ENCODE measurements at places on chromosomes 4 and X. TPM values are rescaled to one million over a fixed set of nuclear protein-coding genes. Genes with fewer than 3 reads are reported as not detected.

Gene MAGEA9B
- not detected for total RNA-seq

DNA sequence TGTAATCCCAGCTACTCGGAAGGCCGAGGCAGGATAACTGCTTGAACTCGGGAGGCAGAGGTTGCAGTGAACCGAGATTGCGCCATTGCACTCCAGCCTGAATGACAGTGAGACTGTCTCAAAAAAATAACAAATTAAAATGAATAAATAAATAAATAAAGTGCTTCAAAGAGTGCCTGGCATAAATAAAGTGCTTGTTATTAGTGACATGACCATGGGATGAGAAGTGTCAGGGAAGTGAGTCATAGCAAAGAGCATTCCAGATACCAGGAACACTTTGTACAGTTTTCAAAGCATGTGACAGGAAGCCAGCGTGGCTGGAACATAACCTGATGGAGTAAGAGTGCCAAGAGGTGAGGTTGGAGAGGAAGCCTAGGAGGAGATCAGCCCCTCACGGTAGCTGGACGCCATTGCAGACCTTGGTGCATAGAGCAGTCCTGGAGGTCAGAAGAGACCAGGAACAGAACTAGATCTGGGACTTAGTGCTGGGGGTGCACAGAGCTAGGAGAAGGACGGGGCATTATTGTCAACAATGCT lies 6.0 kb upstream of the WDR13 start:
- DNase-seq: no peak

GRCh38 chr4:17027495-17027894 lies 129.1 kb upstream of the LDB2 start:
- no peak for DNase-seq

DNA sequence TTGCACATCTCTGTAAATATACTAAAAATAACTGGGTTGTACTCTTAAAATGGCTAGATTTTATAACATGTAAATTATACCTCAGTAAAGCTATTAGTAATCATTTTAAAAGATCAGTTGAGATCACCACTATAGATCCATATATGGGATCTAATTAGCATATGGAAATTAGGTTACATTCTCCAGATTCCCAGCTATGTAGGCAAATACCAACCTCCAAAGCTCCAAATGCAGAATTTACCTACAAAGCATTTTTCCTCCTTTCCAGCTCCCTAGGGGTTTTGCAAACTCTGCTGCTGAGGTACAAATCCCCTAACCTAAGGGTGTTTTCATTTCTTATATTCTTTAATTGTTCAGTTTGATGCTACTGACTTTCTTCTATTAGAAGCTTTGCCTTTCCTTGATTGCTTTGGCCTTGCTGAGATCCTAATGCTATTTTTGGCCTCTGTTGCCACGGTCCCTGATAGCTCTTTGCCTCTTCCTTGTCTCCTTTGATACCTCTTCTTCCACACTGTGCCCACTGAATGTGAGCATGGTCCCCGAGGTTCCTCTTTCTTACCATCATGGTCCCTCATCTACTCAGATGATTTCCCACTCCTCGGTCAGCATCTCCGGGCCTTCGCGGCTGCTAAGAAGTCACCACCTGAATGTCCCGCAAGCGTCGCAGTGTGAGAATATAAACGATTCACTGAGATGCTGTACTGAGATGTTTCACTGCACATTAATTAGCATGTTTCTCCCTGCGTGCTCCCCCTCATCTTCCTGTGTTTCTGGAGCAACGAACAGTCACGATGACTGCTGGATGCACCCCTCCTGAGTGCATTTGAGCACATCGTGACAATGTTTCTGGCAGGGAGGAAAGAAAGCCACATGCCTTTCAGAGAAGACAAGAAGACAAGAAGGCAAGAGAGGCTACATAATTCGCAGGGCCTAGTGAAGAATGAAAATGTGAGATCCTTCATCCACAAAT lies 23.8 kb downstream of the ENPP6 start:
- no peak for DNase-seq

DNA sequence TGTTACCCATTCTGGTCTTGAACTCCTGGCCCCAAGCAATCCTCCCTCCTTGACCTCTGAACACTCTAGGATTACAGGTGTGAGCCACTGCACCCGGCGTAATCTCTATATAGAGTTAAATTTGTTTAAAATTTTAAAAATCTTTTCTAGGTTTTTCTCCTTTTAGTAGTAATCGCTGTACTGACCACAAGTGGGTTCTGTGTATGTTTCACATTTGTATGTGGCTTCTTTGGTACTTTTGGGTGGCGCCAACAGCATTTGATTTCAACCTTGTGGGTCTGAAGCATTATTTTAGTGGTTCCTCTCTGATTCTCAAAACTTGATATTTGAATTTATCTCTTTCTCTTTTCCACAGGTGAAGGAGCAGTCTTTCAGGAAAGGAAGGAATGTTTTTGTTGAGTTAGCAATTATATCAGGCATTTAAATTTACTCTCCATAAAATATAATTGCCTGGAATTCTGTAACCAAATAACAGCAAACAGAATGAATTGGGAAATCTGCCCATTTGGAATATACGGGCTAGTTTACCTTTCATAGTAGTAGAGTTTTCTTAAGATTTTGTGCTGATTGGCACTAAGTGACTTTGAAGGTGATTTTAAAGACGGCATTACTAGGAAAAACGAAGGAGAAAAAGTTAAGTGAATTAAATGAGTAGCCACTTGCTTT lies 29.5 kb downstream of the ARHGAP10 start:
- DNase-seq: no peak

GRCh38 chrX:39201305-39201990 lies 400.2 kb downstream of the MID1IP1 start:
- DNase-seq: no peak

DNA sequence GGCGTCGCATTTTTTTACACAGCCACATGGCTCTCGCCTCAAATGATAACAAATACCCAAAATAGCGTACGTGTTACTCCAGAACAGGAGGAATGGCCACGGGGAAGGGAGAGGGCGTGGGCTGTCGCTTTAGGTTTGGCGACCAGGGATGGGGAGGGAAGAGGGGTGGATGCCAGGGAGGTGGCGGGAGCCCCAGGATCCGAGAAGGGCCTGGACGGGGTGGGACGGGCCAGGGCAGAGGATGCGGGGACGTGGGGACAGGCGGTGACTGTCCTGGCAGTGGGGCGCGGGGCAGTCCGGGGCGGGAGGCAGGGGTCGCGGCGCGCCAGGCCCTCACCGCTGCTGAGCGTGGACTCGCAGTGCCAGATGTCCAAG lies 631 bp downstream of the TMEM47 start:
- no peak for DNase-seq

- DNase-seq: no peak
These were observed 22.1 kb downstream of the DOK7 start for GRCh38 chr4:3485011-3485791.

Gene SFRP2
- 0.98 TPM for total RNA-seq

Gene NUP62CL
- 1.5 TPM for total RNA-seq

DNA sequence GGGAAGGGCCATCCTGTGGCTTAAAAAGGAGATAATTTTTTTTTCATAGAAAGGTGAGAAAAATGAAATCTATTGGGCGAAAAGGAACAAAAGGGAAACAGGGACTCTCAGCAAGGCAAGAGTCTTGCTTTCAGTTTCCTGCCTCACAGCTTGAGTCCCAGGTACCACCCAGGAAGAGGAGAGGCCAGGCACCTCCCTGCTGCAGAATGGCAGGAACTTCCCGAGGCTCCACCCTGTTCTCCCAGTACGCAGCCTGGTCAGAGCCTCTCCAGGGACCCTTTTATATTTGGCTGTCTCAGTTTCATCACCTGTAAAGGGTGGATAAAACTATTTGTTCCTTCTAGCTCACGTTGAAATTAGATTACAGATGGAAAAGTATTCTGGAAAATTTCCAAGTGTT lies 33.8 kb downstream of the UCHL1 start:
- no peak for DNase-seq

DNA sequence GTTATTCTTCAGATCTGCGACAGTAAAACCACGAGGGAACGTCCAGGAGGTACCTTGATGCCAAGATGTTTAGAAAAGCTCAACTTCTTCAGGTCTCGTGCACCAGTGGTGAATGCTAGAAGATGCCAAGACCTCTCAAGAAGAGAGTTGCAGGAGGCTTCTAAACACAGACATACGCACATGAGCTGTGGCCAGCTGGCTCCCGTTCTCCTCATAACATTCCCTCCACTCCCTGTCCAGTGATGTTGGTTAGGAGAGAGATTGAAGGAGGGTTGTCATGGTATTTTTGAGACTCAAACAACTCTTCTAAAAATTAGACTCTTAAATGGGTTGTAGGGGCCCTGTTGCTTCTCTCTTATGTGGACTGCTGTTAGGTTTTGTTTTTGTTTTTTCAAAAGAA lies 184.3 kb downstream of the QDPR start:
- no peak for DNase-seq

- DNase-seq: no peak
These were observed 113.8 kb downstream of the ATP10D start for GRCh38 chr4:47598896-47599295.

Gene SPP1
- 7.5 TPM for total RNA-seq

DNA sequence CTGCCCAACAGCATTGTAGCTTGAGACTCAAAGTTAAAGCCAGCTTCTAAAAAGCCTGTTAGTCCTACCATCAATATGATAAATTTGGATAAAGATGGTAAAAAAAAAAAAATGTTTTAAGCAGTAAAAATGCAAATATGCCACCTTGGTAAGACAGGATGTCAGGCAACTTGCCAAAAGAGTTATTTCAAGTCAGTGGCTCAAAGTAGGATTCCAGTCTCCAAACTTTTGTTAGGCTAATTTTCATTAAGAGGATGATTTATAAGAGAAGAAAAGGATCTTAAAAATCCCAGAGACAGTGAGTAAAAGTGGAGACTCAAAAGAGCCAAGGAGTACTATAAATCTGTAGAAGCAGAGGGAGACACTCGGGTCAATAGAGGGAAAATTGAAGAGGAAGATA lies 47.5 kb downstream of the GASK1B start:
- DNase-seq: no peak

GRCh38 chr4:110275871-110276270 lies 77.5 kb upstream of the ELOVL6 start:
- no peak for DNase-seq

- no peak for DNase-seq
These were observed 161.6 kb upstream of the MID1 start for GRCh38 chrX:10781847-10782530.

GRCh38 chrX:103175944-103176753 lies 38.8 kb upstream of the BEX4 start:
- DNase-seq: no peak

GRCh38 chr4:86048426-86048825 lies 311.4 kb downstream of the MAPK10 start:
- no peak for DNase-seq

DNA sequence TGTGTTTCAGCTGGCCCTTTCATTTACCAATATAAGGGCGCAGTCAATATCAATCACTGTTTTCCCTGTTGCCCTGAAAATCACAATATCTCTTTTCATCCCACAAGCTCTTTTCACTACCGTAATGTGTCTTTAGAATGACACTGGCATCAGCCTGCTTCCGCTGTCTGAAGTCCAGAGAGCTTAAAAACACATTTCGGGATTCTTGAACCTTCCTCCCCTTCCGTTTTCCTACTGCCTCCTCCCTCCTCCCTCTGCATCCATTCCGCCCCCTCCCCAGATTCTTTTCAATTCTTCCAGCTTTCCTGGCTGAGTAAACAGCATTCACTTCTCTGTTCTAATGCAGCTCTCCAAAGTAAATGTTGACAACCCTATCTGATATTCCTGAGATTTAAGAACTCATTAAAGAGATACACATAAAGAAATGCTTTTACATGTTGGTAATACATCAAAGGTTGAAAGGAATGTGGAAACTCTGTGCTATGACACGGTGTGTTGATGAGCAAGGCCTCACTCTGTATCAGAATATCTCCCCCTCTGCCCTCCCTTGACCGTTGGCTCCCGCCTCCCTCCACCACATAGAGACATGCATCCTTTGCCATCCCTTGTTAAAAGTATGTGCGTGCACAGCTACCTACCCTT lies 83.5 kb upstream of the SPRY1 start:
- DNase-seq: no peak

- no peak for DNase-seq
These were observed 8.2 kb upstream of the ADAMTS3 start for GRCh38 chr4:72577211-72577610.

Gene TBX22
- total RNA-seq: not detected

- DNase-seq: no peak
These were observed 25.9 kb upstream of the PRDM5 start for GRCh38 chr4:120948382-120948781.

GRCh38 chrX:437661-438390 lies 51.1 kb upstream of the PPP2R3B start:
- DNase-seq: no peak

Gene HSFX2
- not detected for total RNA-seq

- no peak for DNase-seq
These were observed 770 bp upstream of the TIGD2 start for GRCh38 chr4:89110541-89110985.

Gene MAGEC3
- not detected for total RNA-seq

DNA sequence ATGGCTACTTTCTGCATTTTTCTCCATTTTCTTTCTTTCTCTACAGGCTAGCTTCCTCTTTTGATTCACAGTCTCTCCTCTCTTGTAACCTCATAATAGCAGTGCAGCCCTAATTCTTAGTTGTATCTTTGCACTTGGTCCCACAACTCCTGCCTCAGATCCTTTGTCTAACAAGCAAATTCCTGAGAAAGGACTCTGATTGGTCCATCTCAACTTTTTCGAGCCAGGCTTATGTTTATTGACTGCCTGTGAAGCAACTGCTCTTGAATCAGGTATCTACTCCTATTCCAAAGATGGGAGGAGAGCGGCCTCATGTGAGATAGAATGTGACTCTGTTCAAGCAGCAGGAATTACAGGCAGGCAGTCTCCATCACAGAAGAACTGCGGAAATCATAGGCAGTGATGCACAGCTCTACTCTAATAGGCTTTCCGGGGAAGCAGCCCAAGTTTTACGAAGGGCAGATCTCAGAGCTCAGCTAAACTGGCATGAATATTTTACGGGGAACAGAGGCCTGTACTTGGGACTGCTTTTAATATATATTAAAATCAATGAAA lies 123.5 kb downstream of the GABRB1 start:
- no peak for DNase-seq

Gene ZDHHC9
- 16.8 TPM for total RNA-seq

Gene MAGEB17
- not detected for total RNA-seq

DNA sequence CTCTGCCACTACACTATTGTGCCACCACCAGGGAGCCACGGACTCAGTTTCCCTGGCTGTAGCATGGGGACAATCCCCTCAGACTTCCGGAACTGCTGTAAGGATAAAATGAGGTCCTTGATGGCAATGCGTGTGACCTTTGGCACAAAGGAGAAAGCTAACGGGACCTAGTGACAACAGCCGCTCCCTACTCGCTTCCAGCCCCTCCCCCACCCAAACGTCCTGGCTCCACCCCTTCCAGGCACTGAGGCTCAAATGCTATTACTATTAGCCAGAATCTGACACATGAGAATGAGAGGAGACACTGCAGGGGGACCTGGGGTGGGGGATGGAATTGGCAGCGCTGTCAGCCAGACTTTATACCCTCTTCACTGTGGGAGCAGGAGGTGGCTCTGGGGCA lies 5.4 kb upstream of the DUSP9 start:
- DNase-seq: no peak

DNA sequence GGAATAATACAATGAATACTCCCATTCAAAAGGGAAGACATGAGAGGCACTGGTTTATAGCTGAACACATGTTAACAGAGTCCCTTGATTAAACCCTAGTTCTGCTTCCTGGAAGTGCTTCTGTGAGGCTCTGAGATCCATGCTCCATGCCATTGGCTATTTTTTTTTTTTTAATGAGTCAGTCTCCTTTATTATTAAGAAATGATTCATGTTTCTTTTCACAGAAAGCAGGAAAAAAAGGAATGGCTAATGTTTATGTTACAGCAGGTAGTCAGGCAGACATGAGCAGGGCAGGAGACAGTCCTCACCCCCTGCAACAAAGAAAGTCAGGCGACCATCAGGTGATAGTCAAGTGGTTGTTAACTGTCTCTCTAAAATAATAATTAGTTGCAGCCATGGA lies 598.7 kb downstream of the EPHA5 start:
- no peak for DNase-seq
